ENCODE measurements at places on chromosomes 4 and X.
A peak's percentile ranks its signal among the peaks of the same experiment; 100 is the strongest.

GRCh38 chrX:153333821-153334653, at the start of gene ZNF275:
TSS of gene ZNF275 (plus strand) at chrX:153334153. CDS start at chrX:153336680, 2,527 bp downstream.
- peak; percentile 84 for DNase-seq

- peak; percentile 30 for DNase-seq
These were observed 26.5 kb downstream of the BOD1L1 start for GRCh38 chr4:13601048-13601447.

GRCh38 chr4:121072224-121073003, at the start of gene NDNF:
TSS of gene NDNF (minus strand) at chr4:121072535. CDS start at chr4:121045837, 26,698 bp downstream.
- DNase-seq, result no peak

GRCh38 chrX:41542135-41542534, 95.0 kb downstream of the NYX start:
- no peak for DNase-seq

All from CD4-positive, alpha-beta T cell treated with Interleukin-15 for 1 hour (primary cell).